ENCODE measurements at places on chromosomes 2 and 18.

DNA sequence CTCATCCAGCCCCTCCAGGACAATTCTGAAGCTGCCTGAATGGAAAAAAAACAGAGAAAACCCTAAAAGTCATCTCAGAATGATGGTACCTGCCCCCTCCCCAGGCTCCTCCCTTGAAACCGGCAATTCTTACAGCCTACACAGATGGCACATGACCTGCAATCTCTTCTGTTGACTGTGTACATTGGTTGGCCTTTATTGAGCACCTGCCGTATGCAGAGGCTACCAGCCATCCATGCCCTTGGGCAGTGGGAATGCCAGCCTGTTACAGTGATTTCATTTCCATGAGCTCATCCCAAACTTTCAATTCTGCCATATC lies 57.1 kb downstream of the EMX1 start:
- no peak for DNase-seq

DNA sequence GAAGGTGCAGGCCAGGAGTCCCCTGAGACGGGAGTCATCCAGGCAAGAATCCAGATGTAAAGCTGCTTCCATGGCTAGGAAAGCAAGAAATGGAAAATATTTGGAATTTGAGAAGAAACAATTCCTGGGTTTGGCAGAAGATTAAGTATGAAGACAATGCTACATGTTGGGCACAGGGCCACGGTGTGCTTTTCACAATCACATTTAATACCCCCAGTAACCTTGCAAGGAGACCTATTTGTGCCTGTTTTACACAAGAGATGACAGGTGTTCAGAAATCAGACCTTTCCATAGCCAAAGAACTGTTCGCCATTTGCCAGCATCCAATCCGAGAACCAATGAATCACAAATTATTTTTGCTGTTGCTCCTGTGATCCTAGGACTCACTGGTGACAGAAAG lies 50.5 kb downstream of the KCTD1 start:
- no peak for DNase-seq

GRCh38 chr2:173286153-173286809 lies 68.4 kb upstream of the CDCA7 start:
- no peak for DNase-seq

- DNase-seq = no peak
These were observed 123.3 kb downstream of the ARL4C start for GRCh38 chr2:234373481-234374149.

- DNase-seq = no peak
These were observed 1305.0 kb downstream of the CNTNAP5 start for GRCh38 chr2:125330133-125330532.

DNA sequence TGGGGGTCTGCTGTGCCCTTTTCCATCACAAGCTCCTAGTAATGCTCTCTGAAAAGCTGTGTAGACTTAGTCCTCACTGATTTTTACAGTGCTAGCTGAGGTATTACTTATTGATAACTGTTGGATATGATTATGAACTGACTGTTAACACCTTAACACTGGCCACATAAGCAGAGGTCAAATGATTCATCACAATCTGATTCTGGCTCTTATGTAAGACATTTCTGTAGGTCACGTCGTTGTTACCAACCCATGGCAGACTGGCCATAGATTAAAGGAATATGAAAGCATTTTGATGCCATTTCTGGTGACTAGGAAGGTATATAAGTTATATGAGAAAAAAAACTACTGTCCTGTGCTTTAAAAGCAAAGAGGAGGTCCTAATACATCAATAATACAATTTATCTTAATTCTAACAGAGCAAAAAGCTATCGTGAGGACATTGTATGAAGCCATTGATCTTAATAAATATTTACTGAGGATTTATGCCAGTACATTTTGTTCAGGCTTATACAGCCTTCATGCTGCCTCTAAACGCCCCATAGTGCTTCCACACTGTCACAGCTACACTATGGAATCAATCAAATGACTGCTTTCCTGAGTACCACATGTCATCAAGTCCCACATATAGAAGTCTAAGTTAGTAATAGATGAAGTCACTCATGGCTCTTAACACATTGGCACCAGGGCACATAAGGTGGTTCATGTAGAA lies 6.9 kb upstream of the RND3 start:
- DNase-seq = no peak

DNA sequence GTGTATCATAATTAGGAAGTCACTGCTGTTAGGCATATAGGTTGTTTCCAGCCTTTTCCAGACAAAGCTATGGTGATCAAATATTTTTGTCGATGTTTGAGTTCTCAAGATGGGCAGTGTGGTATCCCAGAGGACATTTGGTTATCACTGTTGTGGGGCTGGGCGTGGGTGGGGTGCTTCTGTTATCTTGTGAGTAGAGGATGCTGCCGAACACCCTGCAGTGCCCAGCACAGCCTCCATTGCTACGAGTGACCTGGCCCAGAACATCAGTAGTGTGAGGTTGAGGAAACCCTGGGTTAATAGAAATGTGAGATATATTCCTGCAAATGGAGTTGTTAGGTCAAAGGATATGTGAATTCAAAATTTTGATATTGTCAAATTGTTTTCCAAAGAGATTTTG lies 33.2 kb downstream of the ZNF236 start:
- DNase-seq = no peak

DNA sequence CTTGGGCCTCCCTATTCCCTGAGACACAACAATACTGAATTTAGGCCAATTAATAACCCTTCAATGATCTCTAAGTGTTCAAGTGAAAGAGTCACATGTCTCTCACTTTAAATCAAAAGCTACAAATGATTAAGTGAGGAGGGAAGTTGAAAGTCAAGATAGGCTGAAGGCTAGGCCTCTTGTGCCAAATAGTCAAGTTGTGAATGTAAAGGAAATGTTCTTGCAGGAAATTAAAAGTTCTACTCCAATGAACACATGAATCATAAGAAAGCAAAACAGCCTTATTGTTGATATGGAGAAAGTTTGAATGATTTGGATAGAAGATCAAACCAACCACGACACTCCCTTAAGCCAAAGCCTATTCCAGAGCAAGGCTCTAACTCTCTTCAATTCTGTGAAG lies 286.9 kb downstream of the MEIS1 start:
- no peak for DNase-seq

DNA sequence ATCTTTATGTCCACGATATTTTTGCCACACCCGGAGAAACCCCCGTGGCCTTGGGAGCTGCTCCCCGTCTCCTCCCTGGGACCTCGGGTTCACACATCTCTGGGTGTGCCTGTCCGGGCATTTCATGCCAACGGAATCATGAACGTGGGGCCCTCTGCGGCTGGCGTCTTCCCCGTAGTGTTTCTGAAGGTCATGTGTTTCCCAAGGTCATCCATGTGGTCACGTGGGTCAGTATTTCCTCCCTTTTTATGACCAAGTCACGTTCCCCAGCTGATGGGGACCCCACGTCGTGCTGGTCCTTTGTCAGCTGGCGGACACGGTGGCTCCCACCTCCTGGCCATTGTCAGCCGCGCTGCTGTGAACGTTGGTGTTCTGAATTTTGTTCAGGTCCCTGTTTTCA lies 135.7 kb downstream of the NFATC1 start:
- DNase-seq = no peak

- no peak for DNase-seq
These were observed 8.5 kb upstream of the RALBP1 start for GRCh38 chr18:9466846-9467245.

DNA sequence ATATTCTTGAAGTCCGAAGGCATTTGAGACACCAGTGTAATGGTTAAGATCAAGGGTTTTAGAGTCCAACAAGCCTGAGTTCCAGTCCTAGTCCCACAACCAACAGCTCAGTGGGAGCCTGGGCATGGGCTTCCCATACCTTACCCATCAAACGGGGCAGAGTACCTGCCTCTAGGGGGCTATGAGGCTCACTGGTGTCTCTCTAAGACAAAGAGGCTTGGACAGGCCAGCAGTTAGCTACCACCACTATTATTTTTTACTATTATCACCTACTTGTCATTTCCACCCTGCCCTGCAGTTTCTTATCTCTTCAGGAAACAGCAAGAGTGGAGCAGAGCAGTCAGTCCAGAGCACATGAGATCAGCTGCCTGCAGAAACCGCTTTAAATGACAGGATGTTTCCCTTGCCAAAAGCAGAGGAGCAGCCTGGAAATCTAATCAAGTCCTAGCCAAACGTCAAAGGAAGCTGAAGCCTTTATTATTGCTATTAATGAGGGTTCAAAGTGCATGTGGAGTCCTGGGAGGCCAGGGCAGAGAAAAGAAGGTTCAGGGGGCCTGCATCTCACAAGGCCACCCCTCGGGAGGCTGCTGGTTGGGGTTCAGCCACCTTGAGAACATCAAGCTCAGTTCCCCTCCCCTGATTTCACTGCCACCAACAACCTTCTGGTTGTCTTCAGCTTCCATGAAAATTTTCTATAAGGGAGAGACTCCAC lies 66.6 kb downstream of the STPG4 start:
- no peak for DNase-seq

DNA sequence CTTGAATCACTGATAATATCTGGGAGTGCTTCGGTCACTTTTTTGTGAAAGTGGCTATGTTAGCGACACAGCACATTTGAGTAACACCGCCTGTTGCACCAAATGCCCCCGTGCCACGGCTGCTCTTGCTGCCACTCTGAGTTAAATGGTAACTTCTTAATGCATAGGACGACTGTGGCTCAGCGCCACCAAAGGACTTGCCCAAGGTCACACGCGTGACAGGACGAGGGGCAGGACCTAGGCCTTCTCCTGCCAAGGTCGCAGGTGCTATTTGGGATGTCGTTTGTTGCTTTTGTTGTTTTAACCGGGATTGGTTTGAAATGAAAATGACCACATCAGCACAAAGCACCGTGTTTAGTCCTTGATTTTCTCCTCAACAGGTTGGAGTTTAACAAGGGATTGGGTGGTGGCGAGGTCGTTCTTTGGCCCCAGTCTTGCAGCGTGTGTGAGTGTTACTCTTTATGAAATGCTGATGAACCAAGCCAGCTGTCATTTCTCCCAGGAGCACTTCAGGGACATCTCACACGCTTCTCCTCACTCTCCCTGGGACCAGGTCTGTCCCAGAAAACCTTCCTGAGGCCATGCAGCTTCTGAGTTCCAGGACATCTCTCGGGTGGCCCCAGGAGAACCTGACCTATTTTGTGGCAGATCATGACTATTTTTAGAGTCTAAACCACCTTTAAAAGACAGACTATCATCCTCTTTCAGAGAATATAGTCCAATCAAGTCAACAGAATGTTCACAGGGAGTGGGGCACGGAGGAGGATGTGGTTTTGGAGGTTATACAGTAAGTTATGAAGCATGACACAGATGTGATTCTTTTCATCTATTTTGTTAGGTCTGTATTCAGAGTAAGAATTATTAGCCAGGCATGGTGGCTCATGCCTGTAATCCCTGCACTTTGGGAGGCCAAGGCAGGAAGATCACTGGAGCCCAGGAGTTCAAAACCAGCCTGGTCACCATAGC lies 49.9 kb downstream of the MTCL1 start:
- DNase-seq = no peak

- no peak for DNase-seq
These were observed 29.1 kb downstream of the TMEM131 start for GRCh38 chr2:97966545-97967215.

DNA sequence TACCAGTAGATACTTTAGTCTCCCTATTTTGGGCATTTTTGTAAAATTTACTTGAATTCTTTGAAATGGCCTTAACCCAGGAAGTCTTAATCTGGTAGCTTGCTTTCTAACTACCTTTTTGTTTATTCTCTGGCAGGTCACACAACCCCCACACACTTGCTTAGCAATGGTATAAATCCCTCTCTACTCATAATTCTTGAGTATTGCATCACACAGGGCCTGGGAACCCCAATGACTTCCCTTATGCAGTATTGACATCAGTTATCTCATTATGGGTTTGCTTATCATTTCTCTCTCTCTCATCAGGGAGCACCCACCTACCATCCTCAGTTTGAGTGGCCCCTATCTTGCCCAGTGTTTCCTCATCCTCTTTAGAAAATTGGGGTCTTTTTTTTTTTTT lies 207.1 kb downstream of the KCNS3 start:
- DNase-seq = no peak

DNA sequence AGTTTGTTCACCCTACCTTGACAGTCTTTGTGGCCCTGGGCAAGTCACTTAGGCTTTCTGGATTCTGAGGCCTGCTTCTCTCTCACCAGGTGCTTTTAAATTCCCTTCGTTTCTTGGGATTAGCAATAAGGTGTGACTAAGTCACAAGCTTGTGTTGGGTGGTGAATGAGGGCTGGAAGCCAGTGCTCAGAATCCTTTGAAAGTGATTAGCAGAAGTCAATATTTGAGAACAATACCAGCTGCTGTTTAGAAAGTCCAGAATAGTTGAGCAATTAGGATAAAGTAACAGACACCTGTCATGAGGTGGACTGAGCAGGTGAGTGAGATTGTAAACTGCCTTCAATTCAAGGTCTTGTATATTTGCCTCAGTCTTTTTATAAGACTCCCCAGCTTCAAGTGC lies 19.3 kb upstream of the MGAT5 start:
- no peak for DNase-seq

DNA sequence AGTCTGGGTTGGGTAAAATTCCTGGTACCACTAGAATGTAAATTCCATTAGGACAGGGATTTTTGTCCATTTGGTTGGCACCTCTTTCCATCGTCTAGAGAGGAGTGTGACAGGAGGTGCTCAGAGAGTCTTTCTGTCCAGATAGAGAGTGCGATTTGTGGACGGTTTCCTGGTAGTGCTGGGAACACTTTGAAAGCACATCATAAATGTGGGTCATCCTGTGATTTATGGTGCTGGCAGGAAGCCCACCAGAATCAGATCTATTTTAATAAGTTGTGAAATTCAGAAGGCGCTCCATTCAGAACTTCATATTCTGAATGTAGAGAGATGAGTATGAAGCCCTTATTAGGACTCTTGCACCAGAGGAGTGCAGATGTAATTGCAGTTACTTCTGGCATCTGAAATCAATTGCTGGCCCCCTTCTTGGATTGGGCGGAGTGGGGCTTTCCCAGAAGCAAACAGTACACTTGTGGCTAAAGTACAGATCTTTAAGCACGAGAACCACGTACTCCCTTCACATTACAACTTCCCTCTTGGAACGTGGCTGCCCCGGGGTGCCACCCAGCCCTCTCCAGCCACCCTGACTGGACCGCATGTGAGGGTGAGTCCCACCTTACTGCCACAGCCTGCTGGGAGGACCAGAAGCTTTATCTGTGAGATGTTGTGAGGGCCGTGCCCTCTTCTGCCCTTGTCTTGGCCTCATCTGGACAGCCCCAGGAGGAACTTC lies 243.2 kb downstream of the MYO3B start:
- no peak for DNase-seq

DNA sequence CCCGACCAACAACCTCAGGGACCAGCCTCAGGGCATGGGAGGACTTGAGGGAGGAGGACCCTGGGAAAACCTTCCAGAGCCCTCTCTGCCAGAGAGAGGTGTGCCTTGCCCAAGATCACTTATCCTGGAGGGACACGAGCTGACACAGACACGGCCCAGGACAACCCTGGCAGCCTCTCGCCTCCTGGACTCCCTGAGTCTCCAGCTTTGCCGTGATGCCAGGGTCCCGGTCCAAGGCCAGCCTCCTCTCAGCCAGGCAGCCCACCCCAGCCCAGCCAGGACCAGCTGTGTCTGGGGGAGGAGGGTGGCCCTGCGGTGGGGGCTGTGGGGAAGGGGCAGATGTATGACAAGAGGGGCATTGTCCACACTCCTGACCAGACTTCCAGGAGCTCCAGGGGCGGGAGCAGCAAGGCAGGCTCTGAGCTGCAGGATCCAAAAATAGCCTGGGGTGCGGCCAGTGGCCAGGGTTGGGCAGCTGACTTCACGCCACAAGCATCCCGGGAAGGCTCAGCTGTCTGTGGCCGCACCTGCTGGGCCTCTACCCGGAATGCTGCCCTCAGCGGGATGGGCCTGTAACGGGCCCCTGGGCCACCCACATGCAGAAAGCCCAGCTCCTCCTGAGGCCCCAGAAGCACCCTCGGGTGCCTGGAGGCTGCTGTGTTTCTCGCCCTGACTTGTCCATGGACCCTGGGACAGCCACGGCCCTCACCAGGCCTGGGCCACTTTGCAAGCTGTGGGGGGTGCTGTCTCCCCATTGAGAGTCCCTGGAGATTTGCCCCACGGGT lies 65.5 kb upstream of the GPC1 start:
- DNase-seq = no peak
